ENCODE measurements at places on chromosomes 4 and X. TPM values are rescaled to one million over a fixed set of nuclear protein-coding genes. Genes with fewer than 3 reads are reported as not detected.

- no peak for DNase-seq
These were observed 74.7 kb upstream of the C4orf50 start for GRCh38 chr4:6092971-6093370.

- no peak for DNase-seq
These were observed 59.3 kb downstream of the MAPK10 start for GRCh38 chr4:86300516-86300915.

GRCh38 chrX:87310780-87311179 is 206.8 kb upstream of the KLHL4 start:
- DNase-seq: no peak

Gene MAGEA6
- total RNA-seq: not detected

DNA sequence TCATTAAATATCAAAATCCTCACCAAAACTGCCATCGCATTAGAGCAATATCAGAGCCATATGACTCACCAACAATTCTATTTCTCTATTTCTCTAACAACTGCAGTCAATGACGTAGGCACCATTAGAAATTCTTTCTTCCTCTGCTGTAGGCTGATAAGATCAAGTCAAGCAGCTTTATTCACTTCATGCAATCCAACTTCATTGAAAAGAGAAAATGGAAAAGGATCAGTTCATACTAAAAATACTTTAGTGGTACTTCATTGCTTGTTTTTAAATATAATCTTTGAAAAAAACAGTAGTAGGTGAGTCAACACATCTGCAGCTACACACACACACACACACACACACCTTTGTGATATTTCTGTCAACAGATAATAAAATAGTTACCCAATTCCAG is 345.3 kb upstream of the TENM3 start:
- no peak for DNase-seq

DNA sequence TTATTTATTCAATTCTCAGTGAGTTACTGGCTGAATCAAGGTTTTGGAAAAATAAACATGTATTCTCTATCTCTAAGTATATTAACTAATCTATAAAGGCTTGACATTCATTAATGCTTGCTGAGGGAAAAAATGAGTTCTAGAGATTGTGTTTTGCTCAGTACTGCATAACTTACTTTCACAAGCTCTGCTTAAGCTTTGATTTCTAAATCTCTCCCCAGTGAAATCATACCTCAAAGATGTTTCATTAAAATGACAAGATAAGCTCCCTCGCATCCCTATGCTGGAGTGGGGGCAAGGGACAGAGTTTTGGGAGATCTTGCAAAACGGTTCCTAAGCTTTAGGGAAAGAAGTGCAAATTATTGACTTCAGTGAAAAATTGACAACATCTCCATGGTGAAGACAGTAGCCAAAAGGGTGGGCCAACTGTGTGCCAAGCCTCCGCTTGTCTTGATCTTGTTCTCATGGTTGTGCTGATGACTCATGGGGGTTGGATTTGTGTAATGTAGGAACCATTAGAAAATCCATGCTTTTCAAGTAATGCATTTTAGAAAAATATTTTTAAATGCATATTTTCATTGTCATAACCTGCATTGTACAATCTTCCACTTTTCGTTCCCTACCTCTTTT is 521.4 kb downstream of the RPA4 start:
- no peak for DNase-seq

Gene ALAS2
- total RNA-seq: not detected

- DNase-seq: no peak
These were observed 61.2 kb downstream of the GAB1 start for GRCh38 chr4:143397887-143398286.

- DNase-seq: no peak
These were observed 1.5 kb upstream of the GDPD2 start for GRCh38 chrX:70421618-70422017.

Gene TEX28
- total RNA-seq: not detected

Gene LRAT
- not detected for total RNA-seq

GRCh38 chrX:13702111-13702789 is 13.3 kb downstream of the RAB9A start:
- no peak for DNase-seq

- DNase-seq: peak; percentile 82
These were observed 84.8 kb downstream of the AFAP1 start for GRCh38 chr4:7854697-7855370.

- no peak for DNase-seq
These were observed 112.4 kb upstream of the CXCL13 start for GRCh38 chr4:77493120-77493752.

- no peak for DNase-seq
These were observed 10.5 kb upstream of the TIGD2 start for GRCh38 chr4:89100853-89101252.

DNA sequence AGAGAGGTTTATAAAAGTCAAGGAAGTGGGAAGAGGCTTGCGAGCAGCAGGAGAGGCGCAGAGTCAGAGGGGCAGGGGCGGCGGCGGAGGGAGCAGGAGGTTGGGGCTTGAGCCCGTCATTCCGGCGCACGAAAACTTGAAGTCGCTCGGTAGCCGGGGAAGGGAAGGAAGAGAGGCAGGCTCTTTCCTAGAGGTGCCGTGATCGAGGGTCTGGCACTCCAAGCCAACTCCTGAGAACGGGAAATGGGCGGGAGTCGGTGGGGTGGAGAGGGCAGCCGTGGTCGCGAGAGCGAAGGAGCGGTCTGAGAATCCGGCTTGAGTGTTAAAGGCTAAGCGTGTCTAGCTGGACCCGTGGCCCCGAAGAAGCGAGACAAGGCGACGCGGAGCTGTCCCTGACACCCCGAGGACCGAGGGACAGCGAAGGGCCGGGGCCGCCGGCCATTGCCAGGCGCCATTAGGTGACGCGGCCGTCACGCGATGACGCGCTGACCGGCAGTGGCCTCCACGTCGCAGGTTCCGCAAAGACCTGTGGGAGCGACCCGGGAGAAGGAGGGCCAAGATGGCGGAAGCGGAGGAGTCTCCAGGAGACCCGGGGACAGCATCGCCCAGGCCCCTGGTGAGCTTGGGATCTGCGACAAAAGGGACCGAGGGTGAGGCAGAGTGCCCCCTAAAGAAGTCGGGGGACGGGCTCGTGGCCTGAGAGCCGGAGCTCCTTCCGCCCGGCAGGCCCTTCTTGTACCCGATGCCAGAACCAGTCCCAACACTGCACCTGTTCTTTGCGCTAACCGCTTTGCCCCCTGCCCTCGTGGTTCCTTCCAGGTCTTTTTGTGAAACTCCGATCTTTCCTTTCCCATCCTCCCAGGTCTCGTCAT is at the start of gene YIPF6:
YIPF6 (plus strand) TSS at position 544 of the 872 bp plus-strand sequence; CDS start at position 560, 16 bp downstream.
- peak; percentile 65 for DNase-seq

Gene ZAR1
- total RNA-seq: not detected

GRCh38 chr4:125750399-125750798 is 435.6 kb downstream of the FAT4 start:
- DNase-seq: no peak

- DNase-seq: no peak
These were observed 1849.2 kb downstream of the STIM2 start for GRCh38 chr4:28709891-28710290.

DNA sequence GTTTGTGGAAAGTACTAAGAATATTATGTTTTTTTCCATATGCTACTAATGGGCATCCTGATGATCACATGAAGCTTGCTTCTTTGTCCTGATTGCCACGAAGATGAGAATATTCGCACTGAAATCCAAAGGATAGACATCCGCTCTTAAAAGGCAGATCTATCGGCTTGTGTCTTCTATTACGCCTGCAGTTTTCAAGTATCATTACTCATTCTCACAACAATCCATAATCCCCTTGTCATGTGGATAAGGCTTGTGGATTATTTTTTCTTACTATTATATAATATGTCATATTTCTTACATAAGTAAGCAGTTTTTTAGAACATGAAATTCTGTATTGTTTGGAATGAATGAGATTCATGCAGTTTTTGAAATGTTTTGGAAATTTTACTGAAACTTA is 62.8 kb downstream of the KCNIP4 start:
- DNase-seq: no peak

DNA sequence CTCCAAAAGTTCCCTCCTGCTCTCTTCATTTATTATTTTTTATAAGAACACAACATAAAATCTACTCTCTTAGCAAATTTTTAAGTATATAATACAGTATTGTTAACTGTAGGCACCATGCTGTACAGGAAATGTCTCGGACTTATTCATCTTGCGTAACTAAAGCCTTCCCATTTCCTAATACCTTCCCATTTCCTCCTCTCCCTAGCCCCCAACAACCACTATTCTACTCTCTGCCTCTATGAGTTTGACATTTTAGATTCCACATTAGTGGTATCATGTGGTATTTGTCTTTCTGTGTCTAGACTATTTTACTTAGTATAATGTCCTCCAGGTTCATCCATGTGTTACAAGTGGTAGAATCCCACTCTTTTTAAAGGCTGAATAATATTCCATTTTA is 15.8 kb upstream of the SYTL4 start:
- DNase-seq: no peak

Gene TLR10
- not detected for total RNA-seq

Gene STS
- total RNA-seq: 1.5 TPM

- no peak for DNase-seq
These were observed 42.7 kb upstream of the CTAG2 start for GRCh38 chrX:154695911-154696675.

DNA sequence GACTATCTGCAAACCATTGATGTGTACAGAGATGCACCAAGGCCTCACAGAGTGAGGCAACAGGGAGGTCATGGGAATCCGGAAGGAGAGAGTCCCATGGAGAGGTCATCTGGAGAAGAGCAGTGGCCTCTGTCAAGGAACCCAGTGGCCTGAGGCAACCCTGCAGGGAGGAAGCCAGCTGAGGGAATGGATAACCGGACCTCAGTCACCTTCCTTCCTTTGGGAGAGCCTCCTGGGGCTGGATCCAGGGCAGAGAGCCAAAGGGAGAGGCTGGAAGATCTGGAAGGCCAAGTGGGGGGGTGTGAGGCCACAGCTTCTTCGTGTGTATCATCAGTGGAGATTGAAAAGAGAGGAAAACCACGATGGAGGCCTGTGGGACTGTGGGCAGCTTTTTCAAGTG is 24.3 kb upstream of the CD38 start:
- DNase-seq: no peak

DNA sequence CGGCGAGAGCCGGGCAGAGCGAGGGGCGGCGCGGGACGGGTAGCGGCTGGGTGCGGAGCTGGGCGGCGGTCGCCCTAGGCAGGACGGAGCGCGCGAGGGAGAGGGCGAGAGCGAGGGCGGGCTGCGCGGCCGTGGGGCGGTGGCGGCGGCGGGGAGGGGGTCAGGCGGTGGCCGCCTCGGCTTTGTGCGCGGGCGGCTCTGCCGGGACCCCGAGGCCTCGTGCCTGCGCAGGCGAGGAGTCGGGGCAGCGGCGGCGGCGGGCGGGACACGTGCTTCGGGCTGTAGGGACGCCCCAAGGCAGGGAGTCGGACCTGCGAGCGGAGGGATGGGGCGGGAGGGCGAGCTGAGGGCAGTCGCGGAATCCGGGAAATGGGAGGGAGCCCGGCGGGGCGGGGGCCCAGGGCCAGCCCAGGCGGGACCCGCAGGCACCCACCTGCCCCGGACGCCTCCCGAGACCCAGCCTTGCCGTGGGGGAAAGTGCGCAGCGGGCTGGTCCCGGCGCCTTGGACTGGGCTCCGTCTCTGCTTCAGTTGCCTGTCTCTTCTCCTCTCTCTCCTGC is 465 bp downstream of the BMPR1B start:
- no peak for DNase-seq

- no peak for DNase-seq
These were observed 50.1 kb upstream of the SYTL5 start for GRCh38 chrX:37956223-37956622.

Gene WFS1
- 1.7 TPM for total RNA-seq

Gene GUCY1B1
- 0.29 TPM for total RNA-seq

GRCh38 chr4:18075823-18076433 is 54.4 kb upstream of the LCORL start:
- peak; percentile 64 for DNase-seq

Gene SPIN2A
- total RNA-seq: 0.97 TPM

Gene UGT2B17
- total RNA-seq: not detected

GRCh38 chr4:120327276-120327675 is 260.6 kb upstream of the MAD2L1 start:
- DNase-seq: no peak

GRCh38 chr4:52680381-52680780 is 21.3 kb upstream of the USP46 start:
- DNase-seq: no peak

DNA sequence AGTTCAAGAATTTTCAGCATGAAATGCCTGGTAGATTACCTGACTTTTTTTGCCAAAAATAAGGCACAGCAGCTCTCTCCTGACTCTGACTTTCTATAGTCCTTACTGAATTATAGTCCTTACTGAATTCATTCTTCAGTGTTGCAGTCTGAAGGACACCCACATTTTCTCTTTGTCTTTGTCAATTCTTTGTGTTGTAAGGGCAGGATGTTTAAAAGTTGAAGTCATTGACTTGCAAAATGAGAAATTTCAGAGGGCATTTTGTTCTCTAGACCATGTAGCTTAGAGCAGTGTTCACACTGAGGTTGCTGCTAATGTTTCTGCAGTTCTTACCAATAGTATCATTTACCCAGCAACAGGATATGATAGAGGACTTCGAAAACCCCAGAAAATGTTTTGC is 168.0 kb downstream of the SOWAHB start:
- DNase-seq: no peak

DNA sequence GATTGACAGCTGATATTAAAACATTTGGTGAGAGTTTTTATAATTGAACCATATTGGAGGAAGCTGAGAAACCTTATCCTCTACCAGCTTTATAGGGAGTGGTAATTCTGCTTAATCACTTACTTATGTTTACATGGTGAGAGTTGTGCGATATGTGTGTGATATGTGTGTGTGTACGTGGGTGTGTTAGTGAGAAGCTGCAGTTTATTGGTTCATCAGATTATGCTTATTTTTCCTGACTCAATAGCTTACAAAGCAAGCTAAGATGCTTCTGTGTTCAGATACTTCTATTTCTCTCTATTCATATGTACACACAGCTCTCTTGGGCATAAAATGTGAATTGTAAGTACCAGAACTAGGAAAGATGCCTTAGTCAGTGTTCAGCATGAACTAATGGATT is 343.7 kb downstream of the GRIA2 start:
- DNase-seq: no peak

Gene LIAS
- 14.2 TPM for total RNA-seq

All from activated CD4-positive, alpha-beta T cell treated with anti-CD3 and anti-CD28 coated beads, Interleukin-2, amount 10 ng/mL, durations not matched to agents 7 days and 5 days (primary cell).